Amygdala (tissue), 56 donors: ENCODE measurements at places on chromosomes 12 and 14.

DNA sequence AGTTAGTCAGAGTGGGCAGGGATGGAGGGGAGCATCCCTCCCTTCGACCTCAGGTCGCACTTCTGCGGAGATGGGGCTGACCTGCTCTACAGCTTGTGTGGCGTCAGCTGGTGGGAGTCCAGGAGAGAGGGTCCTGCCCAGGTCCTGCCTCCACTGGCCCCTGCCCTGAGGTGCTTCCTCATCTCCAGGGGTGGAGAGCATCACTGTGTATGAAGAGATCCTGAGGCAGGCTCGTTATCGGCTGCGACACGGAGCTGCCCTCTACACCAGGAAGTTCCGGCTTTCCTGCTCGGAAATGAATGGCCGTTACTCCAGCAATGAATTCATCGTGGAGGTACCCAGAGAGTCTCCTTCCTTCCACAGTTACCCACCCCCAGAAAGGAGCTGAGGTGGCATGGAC lies 20.2 kb downstream of the CLSTN3 start:
- no peak for DNase-seq

DNA sequence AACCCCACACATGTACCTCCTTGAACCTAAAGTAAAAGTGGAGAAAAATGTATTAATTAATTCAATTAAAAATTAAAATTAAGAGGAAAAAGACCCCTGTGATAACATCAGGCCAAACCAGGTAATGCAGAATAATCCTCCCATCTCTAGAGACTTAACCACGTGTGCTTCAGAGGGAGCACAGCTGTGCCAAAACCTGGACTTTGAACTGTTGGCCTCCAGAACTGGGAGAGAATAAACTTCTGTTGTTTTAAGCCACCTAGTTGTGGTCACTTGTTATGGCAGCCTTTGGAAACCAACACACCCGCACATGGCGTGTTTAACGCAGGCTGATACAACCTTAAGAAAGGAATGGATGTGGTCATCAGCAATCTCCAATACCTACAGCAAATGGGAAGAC lies 23.8 kb downstream of the OAS2 start:
- no peak for DNase-seq

DNA sequence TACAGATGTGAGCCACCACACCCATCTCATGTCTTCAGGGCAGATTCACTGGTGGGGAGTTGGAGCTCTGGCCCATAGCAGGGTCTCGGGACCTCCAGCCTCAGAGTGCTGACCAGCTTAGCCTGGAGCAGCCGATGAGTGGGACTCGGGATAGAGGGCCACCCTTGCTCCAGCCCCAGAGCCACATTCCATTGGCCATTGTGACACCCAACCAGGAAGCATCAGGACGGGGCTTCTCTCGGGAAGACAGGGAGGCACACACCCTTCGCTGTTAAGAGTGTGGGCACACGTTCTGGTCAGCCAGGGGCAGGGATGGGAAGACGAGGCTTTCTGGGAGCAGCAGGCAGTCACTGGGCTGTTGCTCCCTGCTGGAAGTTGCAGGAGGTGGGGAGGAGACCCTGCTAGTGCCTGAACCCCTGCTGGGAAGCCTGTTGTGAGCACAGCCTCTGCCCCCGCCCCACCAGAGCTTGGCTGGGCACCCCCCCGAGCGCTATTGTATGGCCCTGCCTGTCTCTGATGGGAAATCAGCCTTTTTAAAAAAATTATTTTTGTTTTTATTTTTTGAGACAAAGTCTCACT lies 1.6 kb downstream of the ADGRD1 start:
- DNase-seq = no peak

DNA sequence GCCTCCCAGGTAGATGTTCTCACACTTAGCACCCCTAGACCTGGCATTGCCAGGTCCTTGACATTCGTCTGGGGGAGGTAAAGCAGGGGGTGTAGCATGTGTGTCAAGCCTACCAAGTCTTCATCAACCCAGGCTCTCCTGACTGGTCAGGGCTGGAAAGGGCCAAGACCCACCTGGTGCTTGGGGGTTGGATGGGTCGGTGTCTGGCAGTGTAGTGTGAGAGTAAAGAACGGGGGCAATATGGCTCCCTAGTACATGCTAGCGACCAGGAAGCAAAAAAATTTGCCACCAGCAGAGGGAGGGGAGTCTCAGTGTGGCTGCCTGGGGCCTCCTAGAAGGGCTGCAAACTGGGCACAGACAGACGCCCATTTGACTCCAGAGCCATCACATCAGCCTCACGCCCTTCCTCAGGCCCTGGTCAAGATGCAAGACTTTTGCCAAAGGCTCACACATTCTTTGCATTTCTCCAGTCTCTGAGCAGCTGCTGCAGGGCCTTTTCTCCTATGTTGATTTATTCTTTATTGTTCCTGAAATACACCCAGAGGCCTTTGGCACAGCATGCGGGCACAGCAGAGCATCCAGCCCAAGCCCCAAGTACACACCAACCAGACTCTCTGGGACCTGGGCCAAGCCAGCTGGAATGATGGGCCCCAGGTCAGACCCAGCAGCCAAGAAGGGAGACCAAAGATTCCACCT lies 38.3 kb upstream of the PNMA1 start:
- DNase-seq = peak; percentile 38

GRCh38 chr14:91363776-91364523 lies 53.7 kb downstream of the CCDC88C start:
- no peak for DNase-seq

DNA sequence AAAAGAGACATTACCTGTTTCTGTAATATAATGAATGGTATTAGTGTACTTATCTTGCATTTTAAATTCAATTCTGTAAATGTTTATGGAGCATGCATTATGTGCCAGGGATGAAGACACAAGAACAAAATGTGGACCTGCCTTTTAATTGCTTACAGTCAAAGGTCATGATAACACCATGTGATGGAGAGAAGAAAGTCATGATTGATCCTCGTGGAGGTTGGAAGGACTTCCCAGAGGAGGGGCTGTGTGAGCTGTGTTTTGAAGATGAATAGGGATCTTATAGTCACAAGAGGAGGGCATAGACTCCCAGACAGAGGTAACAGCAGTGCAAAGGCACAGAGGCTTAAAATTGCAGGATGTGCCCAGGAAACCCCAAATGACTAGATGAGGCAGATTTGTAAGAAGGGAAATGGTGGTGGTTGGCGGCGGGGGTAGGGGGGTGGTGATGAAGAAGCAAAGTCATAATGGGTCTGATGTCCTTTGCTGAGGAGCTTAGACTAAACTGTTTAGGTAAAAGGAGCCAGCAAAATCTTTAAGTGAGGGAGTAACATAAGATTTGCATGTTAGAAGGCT lies 151.5 kb downstream of the PRKCH start:
- DNase-seq = no peak

- DNase-seq = peak; percentile 75
These were observed 1.8 kb upstream of the NAB2 start for GRCh38 chr12:57087010-57087690.

DNA sequence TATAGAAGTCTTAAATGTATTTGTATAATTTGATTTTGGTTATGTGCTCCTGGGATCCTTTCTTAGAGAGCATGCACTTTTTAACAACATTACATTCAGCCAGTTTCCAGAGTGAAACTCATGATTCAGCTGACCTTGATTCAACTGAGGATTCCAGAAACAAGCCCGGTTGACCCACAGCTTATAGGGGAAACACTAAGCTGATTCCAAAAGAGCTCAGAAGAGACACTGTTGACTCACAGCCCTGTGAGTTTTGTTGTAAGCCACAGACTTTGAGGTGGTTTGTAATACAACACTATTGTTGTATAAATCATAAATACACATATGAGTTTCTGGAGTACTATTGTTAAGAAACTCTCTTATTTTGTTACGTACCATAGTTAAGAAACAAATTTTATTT lies 133.8 kb upstream of the MGAT4C start:
- no peak for DNase-seq

GRCh38 chr12:76246611-76247010 lies 101.6 kb downstream of the BBS10 start:
- no peak for DNase-seq

DNA sequence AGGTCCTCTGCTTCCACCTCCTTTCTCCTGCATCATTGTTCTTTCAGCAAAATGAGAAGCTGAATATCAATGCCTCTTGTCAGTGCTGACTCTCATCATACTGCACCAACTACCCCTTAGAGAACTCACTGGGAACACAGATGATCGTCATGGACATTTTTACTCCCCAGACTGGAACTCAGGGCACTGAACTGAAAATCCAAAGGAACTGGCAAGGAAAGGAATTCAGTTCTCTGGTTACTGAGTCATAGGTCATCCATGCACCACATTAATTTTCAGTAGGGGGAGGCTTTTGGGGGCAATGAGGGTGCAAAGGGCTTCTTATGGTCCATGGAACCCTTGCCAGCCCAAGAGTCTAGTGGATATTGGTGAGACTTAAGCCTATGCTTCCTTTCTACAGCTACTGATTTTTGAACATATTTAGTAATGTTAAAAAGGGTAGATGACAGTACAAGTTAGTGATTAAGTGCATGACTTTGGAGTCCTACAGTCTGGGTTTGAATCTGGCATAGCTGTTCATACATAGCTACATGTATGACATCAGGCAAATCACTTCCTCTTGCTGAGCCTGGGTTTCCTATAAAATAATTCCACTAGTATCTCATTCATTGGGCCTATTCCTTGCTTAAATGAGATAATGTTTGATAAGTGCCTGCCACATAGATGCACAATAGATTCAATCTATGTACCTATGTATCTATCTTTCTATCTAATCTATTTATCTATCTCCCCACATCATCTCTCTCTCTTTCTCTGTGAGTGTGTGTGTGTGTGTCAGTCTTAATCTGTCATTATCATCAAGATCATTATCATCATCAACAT lies 29.2 kb downstream of the BBS10 start:
- DNase-seq = no peak

DNA sequence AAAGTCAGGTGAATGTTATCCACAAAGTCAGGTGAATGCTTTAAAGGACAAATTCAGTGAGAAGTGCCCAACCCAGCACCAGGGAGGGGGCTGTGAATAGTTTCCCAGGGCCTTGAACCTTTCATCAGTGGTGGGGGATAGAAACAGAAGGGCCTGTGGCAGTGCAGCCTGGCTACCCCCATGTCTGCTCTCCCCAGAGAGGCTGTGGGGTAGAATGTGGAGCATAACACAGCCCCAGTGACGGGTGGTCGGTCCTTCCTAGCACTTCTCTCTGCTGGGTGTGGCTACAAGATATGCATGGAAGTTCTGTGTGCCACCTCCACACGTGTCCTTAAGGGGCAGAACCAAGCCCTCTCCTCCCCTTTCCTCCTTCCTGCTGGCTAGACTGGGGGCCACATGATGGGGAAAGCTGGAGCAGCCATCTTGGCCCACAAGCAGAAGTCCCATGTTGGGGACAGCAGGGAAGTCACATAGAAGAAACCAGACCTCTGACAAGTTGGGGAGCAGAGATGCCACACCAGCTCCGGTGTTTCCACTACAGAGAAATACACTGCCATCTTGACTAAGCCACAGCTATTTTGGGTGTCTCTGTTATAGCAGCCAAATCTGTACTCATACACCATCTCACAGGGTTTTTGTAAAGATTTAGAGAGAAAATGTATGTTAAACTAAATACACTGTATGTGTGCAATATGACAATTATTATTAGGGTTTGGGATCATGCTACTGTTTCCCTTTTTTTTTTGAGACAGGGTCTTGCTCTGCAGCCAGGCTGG lies 17.0 kb downstream of the RITA1 start:
- DNase-seq = no peak

DNA sequence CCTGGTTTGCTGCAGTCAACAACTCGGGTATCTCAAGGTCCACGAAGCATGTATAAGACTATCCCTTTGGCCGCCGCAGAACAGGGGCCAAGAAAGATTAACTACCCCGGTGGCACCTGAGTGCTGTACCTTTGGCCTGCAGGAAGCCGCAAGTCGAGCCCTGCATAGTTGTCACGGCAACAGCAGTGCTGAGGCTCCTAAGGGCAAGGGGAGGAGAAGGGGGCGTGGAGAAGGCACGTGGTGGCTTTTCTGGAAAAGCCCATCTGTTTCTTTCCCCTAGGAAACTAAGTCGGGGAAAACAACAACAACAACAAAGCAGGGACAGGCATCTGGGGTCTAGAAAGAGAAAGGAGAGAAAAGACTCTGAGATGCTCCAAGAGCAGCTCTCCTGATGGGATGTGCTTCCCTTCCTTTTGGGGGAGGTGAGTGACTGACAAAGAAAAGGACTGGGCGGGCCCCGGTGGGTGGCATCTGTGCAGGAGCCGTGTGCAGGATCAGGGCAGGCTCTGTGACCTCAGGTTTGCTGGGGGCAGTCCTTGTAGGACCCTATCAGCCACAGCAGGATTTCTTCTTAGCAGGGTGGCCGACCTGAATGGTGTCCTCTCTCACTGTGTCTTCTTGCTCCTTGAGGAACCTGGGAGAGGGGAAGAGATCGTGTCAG lies 123.9 kb downstream of the PRMT8 start:
- DNase-seq = no peak

DNA sequence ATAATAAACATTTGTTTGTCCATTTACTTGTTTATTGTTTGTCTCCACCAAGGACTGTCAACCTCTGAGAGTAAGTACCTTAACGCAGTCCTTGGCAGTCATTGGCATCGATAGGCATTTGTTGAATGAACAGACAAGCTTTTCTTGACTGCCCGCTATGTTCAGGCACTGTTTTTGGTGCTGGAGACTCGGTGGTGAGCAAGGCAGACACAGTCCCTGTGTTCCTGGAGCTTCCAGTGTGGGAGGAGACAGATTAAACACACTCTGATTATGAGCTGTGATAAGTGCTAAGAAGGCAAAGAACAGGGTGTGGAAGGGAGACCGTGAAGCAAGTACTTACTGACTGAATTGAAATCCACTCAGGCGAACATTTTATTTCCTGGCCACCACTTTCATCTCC lies 1.2 kb downstream of the ATP6V0A2 start:
- DNase-seq = no peak

DNA sequence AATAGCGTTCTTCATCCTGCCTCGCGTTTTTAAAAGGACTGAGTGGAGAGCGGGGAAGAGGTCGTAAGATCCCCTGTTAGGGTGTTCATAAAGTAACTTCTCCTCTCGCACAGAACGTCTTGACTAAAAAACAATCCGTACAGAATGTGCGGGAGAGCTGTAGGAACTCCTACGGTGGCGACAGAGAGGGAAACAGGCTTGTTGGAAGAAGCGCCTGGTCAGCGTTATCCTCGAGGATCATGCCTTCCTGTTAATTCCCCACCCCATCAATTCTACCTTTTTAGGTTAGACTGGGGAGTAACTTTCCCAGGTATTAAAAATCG lies 399 bp upstream of the WASHC4 start:
- DNase-seq = no peak
